ENCODE measurements at places on chromosomes 1 and 21.

DNA sequence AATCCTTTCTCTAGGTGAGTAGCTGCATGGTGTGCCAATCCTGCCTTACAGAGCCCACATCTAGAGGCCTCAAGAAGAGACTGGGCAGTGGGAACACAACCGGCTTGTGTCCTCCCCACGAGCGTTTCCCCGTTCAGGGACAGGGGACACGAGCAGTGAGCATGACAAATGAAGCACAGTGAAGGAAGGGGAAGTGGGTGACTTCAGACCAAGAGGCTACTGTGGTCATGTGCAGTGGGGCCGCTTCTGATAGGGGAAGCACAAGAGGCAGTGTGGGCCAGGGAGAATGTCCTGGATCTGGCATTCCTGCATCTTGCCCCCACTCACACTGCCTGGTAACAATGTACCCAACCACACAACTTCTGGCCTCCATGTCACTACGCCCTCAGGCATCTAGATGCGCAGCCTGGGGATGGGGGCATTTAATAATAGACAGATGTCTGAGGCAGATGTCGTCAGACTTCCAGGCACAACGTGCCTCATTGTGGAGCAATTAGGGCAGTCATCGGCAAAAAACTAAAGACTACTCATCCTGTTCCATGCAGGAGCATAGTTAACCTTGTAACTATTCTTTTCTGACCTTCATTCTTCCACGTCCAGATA is 155.6 kb upstream of the NBPF11 start:
- DNase-seq: no peak

GRCh38 chr1:228475812-228476211 is 11.4 kb upstream of the RNF187 start:
- no peak for DNase-seq

DNA sequence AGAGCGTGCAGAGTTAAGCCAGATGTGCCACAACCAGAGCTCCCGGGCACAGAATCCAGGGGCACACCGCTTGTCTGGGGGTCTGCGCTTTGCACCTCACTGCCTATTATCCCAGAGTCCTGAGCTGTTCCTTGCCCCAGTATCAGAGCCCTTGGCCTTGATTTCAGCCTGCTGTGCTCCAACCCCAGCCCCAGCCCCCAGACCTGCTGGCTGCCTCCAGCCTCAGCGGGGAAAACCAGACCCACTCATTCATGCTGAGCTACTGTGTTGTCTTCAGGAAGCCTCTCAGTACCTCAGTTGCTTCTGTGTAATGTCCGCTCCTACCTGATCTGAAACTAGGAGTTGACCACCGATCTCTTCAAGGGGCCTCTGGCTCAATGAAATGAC is 1.1 kb downstream of the IKBKE start:
- DNase-seq: no peak

DNA sequence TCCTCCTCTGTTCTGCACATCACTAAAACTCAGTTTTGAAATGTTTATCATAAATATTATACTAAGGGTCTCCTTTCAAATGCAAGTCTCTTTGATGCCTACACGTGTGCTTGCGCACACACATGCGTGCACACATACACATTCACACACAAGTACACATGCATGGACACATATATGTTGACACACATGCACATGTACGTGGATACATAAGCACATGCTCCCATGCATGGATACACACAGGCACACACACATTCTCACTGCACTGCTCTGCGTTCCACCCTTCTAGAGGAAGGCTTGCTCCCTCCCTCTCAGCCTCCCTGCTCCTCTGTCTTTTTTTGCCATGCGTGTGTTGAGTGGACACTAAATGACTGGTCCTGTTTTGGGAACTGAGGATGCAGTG is 162.7 kb downstream of the PCP4 start:
- no peak for DNase-seq

DNA sequence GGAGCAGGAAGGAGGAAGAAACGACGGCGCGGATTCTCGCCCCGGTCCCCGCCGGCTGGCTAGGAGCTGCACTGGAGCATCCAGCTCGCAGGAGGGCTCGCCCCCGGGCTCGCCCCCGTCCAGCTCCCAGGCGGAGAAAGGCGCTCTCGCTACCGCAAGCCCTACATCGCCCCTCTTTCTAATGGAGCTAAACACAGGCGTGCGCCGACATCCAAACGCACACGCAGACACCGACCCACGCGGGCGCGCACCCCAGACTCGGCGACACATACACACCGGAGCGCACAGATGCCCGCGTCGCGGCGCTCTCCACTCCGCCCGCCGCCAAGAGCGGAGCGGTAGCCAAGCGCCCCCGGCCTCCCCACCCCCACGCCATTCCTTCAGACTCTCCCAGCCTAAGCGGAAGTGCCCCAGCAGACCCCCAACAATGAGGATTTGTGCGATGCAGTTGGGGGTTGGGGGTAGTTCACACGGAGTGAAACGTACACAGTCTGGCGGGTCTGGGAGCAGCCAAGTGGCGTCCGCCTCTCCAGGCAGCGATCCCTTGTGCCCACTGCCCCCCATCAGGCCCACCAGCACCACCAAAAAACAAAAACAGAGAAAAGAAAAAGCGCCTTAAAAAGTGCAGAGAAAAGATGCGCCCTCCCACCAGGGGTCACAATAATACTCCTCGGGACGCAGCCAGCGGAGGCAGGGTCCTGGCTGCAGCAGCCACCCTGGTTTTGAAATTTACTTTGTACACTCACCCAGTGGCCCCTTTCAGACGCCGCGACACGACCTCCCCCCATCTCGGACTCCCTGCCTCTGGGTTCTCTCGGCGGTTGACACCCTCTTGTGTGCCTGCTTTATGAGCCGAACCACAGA is 1.4 kb downstream of the DAB1 start:
- no peak for DNase-seq

DNA sequence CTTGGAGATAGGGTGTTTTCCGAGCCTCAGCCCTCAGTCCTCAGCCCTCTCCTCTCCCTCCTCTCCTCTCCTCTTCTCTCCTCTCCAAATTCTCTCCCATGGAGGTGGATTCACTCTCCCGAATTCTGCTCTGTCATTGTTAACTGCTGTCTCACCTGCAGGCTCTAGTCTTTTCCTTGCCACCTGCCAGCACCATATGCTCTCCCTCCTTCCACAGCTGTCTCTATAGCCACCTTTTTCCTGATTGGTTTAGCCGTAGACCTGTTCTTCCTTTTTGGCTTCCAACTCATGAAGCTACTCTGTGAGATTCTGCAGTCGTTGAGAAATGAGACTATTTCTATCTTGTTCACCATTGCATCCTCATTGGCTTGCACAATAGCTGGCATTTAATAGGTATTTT is 19.7 kb downstream of the COG2 start:
- DNase-seq: no peak

DNA sequence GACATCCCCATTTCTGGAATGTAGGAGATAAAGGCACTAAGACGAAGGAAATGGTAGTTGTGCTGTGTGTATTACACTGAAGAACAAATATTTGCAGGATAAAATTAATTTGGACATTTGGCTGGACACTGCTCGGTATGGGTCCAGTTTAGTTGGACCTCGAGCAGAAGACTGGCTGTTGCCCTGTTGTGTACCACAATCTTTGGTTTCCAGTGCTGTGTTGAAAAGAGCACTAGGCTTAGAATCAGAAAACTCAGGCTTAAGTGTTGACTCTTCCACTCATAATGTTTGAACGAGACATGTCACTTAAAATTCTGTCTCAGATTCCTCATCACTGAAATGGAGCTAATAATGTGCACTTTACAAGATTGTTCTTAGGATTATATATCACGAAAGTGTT is 1.2 kb upstream of the ARPC5 start:
- DNase-seq: no peak

- no peak for DNase-seq
Observed at GRCh38 chr1:56788588-56788987, 30.6 kb downstream of the FYB2 start.

- DNase-seq: peak; percentile 57
Observed at GRCh38 chr1:212566522-212567479, 41.8 kb upstream of the ATF3 start.

DNA sequence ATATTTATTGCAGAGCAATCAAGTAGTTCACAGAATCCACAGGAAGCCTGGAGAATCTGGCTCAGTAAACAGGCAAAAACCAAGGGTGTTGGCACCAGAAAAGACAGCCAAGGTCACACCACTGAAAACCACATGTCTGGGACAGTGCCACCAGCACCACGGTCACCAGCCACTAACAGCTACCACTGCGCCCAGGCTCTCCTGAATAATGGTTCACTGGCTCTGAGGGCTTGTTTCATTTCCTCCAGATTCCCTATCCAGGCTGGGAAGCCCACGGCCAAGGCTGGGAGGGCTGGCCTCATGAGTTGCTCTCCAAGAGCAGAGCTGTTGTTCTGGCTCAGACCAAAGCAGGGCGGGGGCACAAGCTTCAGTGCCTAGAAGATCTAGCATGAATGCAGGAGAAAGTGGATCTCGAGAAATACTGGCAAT is 54.5 kb upstream of the PTGFRN start:
- no peak for DNase-seq

GRCh38 chr1:154747740-154748404 is 122.2 kb downstream of the KCNN3 start:
- DNase-seq: no peak

DNA sequence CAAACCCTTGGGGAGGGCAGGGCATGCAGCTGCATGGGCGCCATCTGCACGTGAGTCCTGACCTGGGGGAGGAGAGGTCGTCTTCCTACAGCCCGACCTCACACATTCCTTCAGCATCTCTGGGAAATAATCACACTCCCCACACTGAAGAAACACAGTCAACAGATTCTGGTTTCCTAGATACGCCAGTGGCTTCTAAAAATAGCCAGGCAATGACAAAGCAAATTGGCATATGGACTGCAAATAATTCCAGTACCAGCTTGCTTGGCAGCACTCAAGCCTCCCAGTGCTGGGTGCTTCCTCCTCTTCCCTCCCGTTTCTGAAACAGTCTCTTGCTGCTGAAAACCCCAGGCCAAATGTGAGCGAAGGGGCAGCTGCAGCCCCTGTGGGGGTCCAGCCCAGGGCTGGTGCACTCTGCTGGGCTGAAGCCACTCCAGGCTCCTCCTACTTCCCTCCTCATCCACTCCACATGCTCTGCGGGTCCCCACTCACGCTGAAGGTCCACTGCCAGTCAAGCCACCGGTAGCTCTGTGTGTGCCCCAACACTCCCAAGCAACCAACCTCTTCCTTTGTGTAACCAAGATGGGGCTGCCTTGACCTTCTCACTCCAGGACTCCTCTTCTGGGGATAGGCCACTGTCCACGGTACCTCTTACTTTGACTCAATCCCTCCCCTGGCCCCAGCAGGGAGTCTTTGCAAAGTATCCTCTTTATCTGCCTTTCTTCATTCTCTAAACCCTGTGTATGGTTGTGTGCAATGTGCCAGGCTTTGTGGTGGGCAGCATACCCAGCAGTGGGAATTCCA is 69.0 kb downstream of the KCND3 start:
- no peak for DNase-seq

DNA sequence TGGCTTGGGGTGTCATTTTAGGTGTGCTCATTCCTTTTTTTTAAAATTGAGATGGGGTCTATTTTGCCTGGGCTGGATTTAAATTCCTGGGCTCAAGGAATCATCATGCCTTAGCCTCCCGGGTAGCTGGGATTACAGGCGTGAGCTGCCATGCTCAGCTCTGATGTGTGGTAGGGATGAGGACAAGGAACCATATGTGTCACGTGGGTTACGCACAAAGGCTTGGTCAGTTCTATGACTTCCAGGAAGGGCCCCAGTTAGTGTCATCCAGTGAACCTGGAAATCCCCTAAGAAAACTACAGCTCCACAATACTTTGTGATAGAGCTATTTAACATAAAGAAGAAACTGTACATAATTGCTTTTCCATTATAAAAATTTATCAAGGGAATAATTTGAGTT is 6.7 kb upstream of the METTL25B start:
- DNase-seq: no peak

- DNase-seq: no peak
Observed at GRCh38 chr1:89174491-89174890, 1.3 kb downstream of the GBP7 start.

DNA sequence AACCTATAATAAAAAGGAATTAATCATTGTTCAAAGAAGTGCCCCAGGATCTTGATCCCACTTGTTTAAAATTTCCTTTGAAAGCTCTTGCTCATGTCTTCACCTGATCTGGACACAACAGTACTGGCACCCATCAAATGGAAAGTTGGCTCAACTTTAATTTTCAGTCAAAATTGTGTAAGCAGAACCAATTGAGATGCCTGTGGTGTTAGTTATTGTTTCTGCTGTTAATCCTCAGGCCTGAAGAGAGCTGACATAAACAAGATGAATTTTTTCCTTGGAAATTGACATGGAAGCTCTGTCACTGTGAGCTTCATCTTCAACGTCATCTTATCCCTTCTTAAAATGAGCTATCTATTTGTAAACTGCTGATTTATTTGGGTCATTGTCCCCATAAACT is 88.3 kb upstream of the TNFSF4 start:
- DNase-seq: no peak

DNA sequence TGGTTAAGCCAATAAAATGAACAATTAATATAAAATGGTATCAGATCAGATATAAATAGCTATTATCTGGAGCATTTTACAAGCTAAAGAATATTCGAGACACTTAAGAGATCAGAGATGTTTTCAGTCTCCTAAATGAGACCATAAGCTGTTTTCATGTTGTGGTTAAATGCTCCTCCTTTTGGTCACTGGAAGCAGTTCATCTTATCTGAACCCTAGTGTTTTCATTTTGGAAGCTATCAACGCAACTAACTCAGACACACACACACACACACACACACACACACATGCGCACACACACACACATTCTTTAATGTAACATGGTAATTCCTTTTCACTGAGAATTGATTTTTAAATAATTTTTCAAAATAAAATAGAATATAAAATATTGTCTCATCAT is 10.0 kb upstream of the LRRC8C start:
- DNase-seq: no peak

DNA sequence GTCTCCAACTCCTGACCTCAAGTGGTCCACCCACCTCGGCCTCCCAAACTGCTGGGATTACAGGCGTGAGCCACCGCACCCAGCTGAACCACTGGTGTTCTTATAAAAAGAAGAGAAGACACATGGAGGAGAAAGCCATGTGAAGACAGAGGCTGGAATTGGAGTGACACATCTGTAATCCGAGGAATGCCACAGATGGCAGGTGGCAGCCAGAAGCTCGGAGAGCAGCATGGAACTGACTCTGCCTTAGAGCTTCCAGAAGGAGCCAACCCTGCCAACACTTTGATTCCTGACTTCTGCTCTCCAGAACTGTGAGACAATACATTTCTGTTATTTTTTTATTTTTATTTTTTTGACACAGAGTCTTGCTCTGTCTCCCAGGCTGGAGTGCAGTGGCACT is 59.0 kb upstream of the ATP2B4 start:
- DNase-seq: no peak

- DNase-seq: no peak
Observed at GRCh38 chr1:21696931-21697330, 27.8 kb upstream of the RAP1GAP start.

- no peak for DNase-seq
Observed at GRCh38 chr1:198575798-198576641, 35.5 kb upstream of the ATP6V1G3 start.

- no peak for DNase-seq
Observed at GRCh38 chr21:42682661-42683210, 29.3 kb downstream of the PDE9A start.

DNA sequence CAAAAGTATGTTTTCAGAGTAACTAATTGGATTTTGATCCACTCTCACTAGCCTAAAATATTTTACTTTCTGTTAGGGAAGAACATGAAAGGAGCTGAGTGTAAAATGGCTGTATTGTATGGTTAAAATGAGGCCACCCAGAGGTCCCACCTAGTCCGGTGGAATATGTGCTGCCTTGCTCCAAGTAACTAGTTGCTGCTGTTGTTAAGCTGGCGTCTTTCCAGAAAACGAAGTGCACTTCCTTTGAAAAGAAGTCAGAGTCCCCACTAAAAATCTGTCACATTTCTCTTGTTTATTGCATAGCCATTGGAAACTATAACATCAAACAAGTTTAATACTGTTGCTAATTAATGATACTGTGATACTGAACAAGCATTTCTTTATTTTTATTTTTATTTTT is 3.2 kb downstream of the SLC25A33 start:
- no peak for DNase-seq
